Forelimb muscle (tissue), 1 donor: ENCODE measurements at places on chromosomes 12 and 14.

- no peak for DNase-seq
Measured at GRCh38 chr12:26798640-26799039, 34.4 kb downstream of the ITPR2 start.

- no peak for DNase-seq
Measured at GRCh38 chr14:69615496-69616407, 4.4 kb downstream of the SUSD6 start.

DNA sequence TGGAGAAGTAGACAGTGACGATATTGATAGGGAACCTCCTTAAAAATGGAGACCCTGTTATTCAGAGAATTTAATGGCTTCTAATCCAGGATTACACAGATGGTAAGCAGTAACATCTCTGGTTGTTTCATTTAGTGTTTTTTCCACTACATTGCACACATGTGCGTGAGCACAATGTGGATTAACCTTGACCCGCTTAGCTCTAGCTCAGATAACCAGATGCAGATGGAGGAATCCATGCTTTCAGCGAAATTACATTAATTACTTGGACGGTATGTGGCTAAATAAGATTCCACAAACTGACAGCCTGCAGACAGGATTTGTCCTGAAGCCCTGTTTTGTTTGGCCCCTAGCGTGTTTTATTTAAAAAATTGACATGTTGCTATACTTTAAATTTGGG, 378.4 kb downstream of the CCDC91 start:
- no peak for DNase-seq

- DNase-seq: no peak
Measured at GRCh38 chr14:80587096-80587724, 354.3 kb downstream of the CEP128 start.

- DNase-seq: no peak
Measured at GRCh38 chr12:828726-829395, 76.5 kb downstream of the WNK1 start.

DNA sequence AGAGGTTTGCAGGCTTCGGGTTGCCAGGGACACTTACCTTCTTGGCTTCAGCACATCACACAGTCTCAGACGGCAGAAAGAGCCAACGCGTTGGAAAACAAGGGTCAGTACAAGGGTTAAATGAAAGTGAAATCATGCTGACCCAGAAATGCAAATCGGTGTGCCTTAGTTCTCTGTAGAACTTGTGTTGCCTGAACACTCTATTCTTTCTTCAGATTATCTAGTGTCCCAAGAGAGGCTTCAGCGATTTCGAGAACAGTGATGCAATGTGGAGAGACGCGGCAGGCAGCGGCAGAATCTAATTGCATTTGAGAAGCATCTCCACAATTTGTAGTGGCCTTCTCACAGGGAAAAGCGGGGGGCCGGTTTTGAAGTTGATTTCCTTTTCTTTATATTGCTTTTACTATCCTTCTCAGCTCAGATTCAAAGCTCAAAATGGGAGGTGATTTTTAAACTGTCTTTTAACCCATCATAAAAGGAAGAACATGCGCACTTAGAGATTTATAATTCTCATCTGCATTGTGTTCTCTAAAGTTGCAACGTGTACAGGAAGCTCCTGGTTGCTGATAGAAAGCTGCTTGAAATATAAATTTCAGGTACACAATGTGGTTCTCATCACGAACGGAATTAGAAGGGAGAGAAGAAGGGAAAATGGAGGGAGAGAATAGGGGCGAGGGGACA, 67.8 kb upstream of the EGLN3 start:
- DNase-seq: no peak

- no peak for DNase-seq
Measured at GRCh38 chr14:87059060-87059839, 933.7 kb downstream of the GALC start.

DNA sequence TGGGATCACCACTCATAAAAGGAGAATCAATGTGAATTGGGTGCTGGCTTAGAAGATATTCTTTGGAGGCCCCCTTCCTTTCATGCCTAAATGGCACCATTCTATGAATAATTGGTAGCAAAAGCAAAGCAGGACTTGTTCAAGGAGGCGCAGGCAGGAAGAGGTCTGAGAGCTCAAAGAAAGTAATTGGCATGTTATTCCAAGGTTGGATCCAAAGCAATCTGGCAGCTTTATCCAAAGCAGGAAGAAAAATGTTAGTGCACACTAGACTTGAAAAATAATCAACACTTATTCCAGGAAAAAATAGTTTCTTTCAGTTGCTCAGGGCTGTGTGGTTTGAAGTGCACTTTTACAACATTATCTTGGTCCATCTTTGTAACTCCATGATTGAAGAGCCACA, 326.4 kb downstream of the NUAK1 start:
- DNase-seq: no peak

DNA sequence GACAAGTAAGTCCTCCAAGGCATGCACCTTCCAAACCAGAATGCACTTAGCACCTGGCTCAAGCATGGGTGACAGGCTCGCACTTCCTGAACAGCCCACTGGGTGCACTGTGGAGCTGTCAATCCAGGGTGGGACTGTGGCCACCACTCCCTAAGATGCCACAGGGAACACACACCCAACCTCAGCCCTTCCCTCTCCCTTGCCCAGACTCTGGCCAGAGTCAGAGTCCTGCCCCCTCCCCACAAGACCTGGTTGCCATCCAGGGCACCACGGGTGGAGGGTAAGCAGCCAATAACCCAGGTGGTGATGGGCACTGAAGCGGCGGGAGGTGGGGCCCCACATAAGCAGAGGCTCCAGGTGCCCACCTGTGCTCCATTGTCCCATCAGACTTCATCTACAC, 160.6 kb downstream of the MYRFL start:
- no peak for DNase-seq

- no peak for DNase-seq
Measured at GRCh38 chr12:31929027-31929526, 30.1 kb upstream of the RESF1 start.

GRCh38 chr14:39615352-39615751, 183.1 kb upstream of the FBXO33 start:
- no peak for DNase-seq

DNA sequence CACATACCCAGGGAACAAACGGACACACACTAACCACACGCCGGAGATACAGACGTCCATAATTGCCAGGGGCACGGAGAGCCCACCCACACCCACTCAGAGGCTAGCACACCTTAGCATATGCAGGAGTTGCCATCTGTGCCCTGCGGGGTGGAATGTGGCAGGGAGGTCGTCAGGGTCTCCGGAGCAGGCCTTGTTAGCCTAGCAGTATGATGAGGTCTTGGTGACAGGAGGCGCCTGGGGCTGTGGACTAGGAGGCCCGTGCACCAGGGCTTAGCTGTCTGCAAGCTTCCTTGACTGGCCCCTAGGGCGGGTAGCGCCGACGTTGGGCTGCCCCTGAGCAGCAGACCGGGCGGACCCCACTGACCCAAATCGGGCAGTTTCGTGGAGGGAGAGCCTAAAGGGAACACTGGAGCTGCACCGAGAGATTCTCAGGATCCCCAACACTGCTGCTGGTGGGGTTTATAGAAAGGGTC, 10.0 kb downstream of the STAC3 start:
- DNase-seq: no peak

- no peak for DNase-seq
Measured at GRCh38 chr12:57159311-57159710, 11.9 kb upstream of the LRP1-AS start.

GRCh38 chr12:10363914-10364814, 25.7 kb downstream of the KLRK1 start:
- DNase-seq: peak; percentile 38

- no peak for DNase-seq
Measured at GRCh38 chr12:121804417-121805111, 755 bp downstream of the SETD1B start.

DNA sequence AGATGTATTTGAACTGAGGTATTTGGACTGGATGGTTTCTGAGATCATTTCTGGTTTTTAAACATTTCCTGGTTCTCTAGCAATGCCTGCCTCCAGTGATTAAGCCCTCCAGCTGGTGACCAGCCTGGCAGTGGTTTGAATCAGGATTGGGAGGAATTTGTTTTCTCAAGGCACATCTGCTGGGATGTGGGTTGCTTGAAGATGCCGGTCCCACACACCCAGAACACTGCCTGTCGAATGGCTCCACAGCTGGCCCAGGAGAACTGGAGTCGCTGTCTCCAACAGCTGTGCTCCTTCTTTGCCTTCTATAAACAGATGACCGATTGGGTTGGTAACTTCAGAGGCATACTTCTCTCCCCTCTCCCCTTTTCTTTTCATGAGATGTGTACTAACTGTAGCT, 258.0 kb upstream of the DDHD1 start:
- no peak for DNase-seq

DNA sequence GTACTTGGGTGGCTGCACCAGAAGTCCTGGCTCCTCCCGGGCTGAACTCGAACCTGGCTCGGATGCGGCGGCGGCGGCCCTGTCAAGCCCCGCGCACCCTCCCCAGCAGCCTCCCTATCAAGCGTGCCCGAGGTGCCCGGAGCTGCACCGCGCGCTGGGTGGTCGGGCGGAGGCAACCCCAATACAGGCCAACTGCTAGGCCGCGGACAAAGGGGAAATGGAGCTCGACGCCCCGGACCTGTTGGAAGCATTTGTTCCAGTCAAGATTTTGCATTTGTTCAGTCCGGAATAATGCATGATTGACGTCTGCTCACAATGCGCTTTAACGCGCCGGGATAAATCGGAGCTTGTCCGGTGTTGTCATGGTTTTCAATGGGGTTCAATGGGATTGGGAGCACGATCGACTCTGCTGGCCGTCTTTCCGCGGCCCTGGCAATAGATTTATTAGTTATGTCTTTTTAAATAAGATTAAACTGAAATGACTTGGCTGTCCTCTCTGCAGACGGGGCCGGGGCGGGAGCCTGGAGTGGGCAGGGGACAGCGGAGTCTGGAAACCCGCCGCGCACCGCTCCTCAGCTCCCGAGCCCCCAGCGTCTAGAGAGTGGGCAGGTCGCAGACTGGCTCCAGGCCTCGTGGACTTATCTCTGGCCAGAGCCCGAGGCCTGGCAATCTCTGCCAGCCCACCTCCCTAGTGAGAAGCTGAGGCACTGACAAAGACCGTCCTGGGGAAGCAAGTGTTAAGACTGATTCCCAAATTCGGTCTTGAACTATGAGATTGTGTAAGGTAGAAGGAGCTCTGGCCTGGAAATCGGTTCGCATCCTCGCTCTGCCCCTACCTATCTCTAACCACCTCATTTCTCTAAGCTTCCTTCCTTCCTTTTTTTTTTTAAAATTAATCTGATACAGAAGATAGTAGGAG, 1.7 kb upstream of the NKX2-8 start:
- DNase-seq: no peak

DNA sequence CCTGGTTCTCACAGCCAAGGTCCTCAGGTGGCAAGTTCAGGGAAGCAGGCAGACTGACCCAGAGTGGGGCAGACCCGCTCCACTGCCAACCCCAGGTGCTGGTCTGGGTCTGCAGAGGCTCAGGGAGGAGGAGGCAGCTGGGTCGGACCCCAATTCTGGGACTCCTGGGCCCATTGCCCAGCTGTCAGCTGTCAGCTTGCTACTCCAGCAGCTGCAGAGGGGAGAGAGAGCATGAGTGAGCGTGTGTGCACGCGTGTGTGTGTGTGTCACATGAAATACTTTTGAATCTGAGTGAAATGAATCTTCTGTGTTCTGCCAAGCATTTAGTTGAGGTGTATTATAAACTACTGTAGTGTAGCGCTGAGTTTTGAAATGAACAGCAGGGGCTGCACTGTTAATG, 30.8 kb downstream of the XRCC3 start:
- DNase-seq: no peak

DNA sequence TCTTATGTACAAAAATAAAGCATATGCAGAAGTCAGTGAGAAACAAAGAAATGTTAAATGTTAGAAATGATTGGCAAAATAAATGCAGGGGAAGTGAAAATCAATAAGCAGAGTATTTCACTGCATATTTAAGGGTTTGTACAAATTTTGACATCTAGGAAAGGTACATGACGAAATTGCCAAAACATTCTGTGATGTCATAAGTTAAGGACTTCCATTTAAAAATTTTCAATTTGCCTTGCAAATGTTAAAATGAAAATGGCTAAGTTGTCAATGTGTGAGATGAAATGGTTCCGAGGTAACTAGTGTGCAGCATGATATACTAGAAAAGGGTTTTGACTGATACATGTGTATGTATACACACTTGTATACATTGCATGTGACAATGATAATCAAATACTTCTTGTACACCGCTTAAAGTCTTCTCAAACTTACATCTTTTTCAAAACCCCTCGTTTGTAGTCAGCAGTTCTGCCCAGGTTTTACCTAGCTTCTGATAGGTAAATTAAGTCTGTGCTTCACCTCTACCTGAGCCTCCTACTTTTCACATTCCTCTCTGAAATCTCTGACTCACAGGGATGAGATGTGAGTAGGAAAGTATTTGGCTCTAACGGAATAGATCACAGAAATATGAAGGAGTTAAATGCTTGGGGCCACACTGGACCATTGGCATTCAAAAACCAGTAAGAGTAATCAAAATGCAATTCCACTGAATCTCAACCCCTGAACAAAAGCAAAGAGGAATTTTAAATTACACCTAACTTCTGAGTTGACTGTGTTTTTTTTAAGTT, 442.4 kb upstream of the FOXG1 start:
- no peak for DNase-seq

- DNase-seq: no peak
Measured at GRCh38 chr12:116674643-116675183, 63.2 kb downstream of the SPRING1 start.

DNA sequence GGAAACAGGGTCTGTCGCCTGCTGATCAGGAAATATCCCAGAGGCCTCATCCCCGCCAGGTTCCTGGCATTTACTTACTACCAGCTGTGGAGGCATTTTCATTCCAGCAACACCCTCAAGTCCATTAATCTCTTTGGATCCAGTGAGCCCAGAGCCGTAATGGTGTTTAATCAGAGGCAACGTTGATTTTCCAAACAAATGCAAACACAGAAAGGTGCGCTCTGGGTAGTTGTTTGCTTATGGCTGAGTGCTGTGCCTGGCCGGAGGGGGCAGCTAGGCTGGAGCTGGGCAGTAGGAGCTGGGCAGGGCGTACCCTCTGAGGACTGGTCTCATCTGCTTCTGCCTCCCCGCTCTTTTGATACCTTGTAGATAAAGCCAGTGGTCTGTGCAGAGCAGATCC, 110.6 kb downstream of the ADCK1 start:
- no peak for DNase-seq

DNA sequence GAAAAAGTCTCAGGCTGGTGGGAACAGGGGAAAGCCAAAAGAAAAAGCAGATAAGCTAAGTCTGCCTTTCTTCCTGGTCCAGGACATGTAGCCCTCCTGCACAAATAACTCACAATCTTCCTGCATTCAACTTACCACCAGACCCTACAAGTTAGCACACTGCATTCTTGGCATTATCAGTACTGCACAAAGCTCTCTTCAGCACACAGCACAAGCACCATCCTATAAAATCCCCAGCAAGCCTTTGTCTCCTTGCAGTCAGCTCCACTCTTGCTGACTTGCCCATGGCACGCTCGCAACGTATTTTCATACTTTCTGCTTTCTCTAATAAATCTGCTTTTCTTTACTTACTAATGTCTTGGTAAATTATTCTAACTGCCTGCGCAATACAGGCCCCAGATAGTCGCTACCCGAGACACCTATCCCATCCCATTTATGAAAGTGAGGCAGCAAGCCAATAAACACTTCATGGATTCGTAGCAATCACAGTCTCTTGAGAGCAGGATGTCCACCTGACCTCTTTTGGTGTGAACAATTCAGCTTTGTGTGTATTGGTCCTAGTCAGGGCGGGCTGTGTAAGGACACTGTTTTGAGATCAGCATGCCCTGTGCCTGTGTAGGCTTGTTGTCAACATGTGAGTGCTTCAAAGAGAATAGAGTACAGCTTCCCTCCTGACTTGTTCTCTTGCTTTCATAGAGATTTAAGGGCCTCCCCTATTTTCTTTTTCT, 49.0 kb downstream of the TMEM117 start:
- DNase-seq: no peak
